ENCODE measurements at places on chromosomes 5 and 9. TPM values are rescaled to one million over a fixed set of nuclear protein-coding genes. Genes with fewer than 3 reads are reported as not detected.

The FLT4 gene
- 13.5 TPM for total RNA-seq

The ZFAND5 gene
- 89.1 TPM for total RNA-seq

DNA sequence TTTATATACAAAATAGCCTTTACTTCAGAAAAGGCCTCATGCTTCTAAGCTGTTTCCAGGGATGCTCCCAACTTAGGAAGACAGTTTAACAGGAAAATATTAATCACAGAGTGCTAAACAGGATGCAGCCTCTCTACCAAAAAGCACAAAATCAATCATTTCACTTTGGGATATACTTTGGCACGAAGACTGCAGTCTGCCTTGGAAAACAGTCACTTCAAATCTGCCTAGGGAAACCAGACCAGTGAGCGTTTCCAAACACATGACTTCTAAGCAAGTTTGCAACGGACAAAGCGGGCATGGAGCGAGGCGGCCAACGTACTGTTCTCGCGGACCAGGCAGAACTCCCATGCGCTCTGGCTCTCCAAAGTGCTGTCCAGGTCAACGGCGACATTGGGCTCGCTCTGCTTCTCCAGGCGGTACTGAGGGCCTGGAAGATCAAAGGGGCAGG, 201.0 kb downstream of the MAPKAP1 start:
- H3K4me1 ChIP-seq: peaks cover 5% of the 10 kb centered on the region
- peak overlapping the region; percentile 55 for H3K27ac ChIP-seq
- DNase-seq: no peak
- no peaks in the 10 kb centered on the region for H3K36me3 ChIP-seq
- no peaks in the 10 kb centered on the region for H3K27me3 ChIP-seq
- no peak overlapping the region for H3K4me3 ChIP-seq

- H3K27me3 ChIP-seq: no peaks in the 10 kb centered on the region
- H3K4me3 ChIP-seq: no peak overlapping the region
- no peak overlapping the region for H3K27ac ChIP-seq
- H3K36me3 ChIP-seq: no peaks in the 10 kb centered on the region
- no peaks in the 10 kb centered on the region for H3K4me1 ChIP-seq
- no peak for DNase-seq
Measured at GRCh38 chr9:138047469-138048040, 170.0 kb downstream of the CACNA1B start.

- no peak for DNase-seq
- H3K36me3 ChIP-seq: no peaks in the 10 kb centered on the region
- H3K4me1 ChIP-seq: no peaks in the 10 kb centered on the region
Measured at GRCh38 chr9:4306066-4306776, 6.4 kb upstream of the GLIS3 start.

DNA sequence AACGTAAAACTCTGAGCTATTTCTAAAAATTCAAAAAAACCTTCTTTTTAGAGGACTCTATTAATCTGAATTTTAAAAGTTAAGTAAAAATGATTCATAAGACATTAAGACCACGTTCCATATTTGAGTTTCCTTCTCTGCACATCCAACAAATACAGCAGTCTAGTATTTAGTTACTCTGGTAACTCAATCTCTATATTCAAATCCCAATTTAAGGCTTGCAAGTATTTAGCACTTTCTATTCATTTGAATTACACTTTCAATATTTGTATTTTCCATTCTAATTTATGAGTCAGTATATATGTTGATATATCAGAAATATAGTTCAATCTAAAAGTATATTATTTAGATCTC, 17.7 kb downstream of the RFX3 start:
- no peak overlapping the region for H3K4me3 ChIP-seq
- H3K36me3 ChIP-seq: no peaks in the 10 kb centered on the region
- peaks cover 22% of the 10 kb centered on the region for H3K4me1 ChIP-seq
- H3K27me3 ChIP-seq: no peaks in the 10 kb centered on the region
- DNase-seq: no peak
- H3K27ac ChIP-seq: no peak overlapping the region

GRCh38 chr9:114037961-114038723, 40.0 kb downstream of the AMBP start:
- no peaks in the 10 kb centered on the region for H3K27me3 ChIP-seq
- H3K27ac ChIP-seq: no peak overlapping the region
- DNase-seq: no peak
- H3K4me3 ChIP-seq: no peak overlapping the region
- peaks cover 12% of the 10 kb centered on the region for H3K4me1 ChIP-seq

The PCDHGA7 gene
- total RNA-seq: 3.1 TPM

- no peaks in the 10 kb centered on the region for H3K36me3 ChIP-seq
- no peak for DNase-seq
- no peaks in the 10 kb centered on the region for H3K27me3 ChIP-seq
Measured at GRCh38 chr9:8916771-8917170, 1117.2 kb upstream of the DMAC1 start.

The MAMDC2 gene
- total RNA-seq: 58.4 TPM

GRCh38 chr9:115292584-115293279, 174.8 kb upstream of the TNC start:
- no peak for DNase-seq
- H3K36me3 ChIP-seq: no peaks in the 10 kb centered on the region
- no peak overlapping the region for H3K4me3 ChIP-seq
- no peaks in the 10 kb centered on the region for H3K27me3 ChIP-seq
- H3K27ac ChIP-seq: no peak overlapping the region
- H3K4me1 ChIP-seq: peaks cover 11% of the 10 kb centered on the region

DNA sequence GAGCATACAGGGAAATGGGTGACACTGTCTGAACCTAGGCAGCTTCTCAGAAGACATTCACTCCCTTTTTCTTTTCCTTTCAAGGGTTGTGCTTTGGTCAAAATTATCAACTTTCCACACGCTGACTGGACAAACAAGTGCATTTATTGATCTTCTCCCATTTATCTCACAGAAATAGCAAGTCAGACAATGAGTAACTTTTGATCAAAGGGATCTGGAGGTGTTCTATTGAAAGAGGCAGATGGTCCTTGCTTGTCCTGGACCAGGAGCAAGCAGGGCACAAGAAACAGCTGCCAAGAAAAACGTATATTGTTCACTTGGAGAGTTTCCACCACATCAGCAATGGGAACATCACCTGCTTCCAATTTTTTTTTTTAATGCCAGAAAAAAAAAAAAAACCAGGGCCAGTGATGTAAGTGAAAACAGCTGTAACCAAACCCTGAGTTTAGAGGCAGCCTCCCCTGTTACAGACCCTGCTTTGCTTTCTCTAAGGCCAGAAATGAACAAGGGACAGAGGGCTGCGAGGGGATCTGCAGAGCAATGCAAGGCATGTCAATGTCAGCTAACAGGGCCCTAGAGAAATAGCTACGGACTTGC, 79.8 kb downstream of the NIPSNAP3B start:
- DNase-seq: no peak
- peaks cover 73% of the 10 kb centered on the region for H3K36me3 ChIP-seq
- H3K4me3 ChIP-seq: no peak overlapping the region
- H3K27ac ChIP-seq: no peak overlapping the region
- H3K4me1 ChIP-seq: peaks cover 6% of the 10 kb centered on the region

The TNFSF15 gene
- 1.5 TPM for total RNA-seq

The PCDHGC3 gene
- total RNA-seq: 36.6 TPM
